Breast epithelium (tissue), 4 donors: ENCODE measurements at places on chromosomes 7 and 10. TPM values are rescaled to one million over a fixed set of nuclear protein-coding genes. Genes with fewer than 3 reads are reported as not detected.

The NPFFR1 gene
- not detected for total RNA-seq

- no peak overlapping the region for H3K4me3 ChIP-seq
- no peaks in the 10 kb centered on the region for H3K4me1 ChIP-seq
- H3K27me3 ChIP-seq: no peaks in the 10 kb centered on the region
- no peaks in the 10 kb centered on the region for H3K36me3 ChIP-seq
Measured at GRCh38 chr7:106792233-106792926, 72.7 kb upstream of the PIK3CG start.

The ASAH2 gene
- 0.32 TPM for total RNA-seq

DNA sequence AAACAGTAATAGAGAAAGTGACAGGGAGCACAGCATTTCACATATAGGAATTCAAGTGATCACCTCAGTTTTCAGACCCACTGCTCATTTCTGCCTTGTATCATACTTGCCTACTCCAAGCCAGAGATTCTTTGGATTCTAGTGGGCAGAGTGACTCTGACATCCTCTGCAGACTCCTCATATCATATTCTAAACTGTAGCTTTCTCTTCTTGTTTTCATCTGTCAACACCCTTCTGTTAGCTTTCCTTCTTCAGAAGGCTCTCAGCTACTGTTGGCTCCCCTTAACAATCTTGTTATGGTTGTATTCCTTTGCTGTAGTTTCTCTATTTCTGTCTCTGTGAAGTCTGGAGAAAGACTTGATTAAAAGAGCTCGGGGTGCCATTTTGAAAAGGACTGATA, 120.5 kb downstream of the CTNNA3 start:
- DNase-seq: no peak
- no peaks in the 10 kb centered on the region for H3K4me1 ChIP-seq
- no peaks in the 10 kb centered on the region for H3K36me3 ChIP-seq
- no peak overlapping the region for H3K27ac ChIP-seq
- H3K4me3 ChIP-seq: no peak overlapping the region

DNA sequence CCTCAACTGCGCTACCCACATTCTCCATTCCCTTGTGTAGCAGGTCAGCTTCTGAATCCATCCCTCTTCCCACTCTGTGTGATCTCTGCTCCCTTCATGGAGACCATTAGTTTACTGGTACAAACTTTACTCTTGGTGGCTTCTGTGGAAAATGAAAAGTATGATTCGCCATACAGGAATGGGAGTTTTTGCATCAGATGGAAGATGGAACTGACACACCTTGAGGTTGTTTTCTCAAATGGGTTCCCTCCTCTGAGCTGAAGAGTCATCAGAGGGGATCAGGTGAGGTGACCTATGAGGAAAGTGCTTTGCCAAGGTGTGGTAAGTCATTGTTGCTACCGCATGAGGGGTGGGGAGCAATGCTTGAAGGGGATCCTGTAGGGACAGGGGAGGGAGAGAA, 266.8 kb downstream of the INHBA start:
- no peak overlapping the region for H3K4me3 ChIP-seq
- no peak for DNase-seq
- H3K27me3 ChIP-seq: no peaks in the 10 kb centered on the region

- peak overlapping the region; percentile 57 for H3K27ac ChIP-seq
- no peaks in the 10 kb centered on the region for H3K27me3 ChIP-seq
Measured at GRCh38 chr7:25665374-25665773, 437.1 kb upstream of the NPVF start.

GRCh38 chr7:112288301-112288700, 81.8 kb downstream of the ZNF277 start:
- H3K36me3 ChIP-seq: no peaks in the 10 kb centered on the region
- H3K27me3 ChIP-seq: no peaks in the 10 kb centered on the region
- H3K27ac ChIP-seq: no peak overlapping the region
- DNase-seq: no peak
- H3K4me1 ChIP-seq: no peaks in the 10 kb centered on the region
- H3K4me3 ChIP-seq: no peak overlapping the region

The GALNT17 gene
- total RNA-seq: 3.3 TPM

The CRHR2 gene
- total RNA-seq: 0.16 TPM

- H3K27me3 ChIP-seq: no peaks in the 10 kb centered on the region
- DNase-seq: no peak
- H3K4me1 ChIP-seq: no peaks in the 10 kb centered on the region
- peak overlapping the region; percentile 70 for H3K27ac ChIP-seq
Measured at GRCh38 chr10:95295031-95295755, 4.4 kb upstream of the PDLIM1 start.

DNA sequence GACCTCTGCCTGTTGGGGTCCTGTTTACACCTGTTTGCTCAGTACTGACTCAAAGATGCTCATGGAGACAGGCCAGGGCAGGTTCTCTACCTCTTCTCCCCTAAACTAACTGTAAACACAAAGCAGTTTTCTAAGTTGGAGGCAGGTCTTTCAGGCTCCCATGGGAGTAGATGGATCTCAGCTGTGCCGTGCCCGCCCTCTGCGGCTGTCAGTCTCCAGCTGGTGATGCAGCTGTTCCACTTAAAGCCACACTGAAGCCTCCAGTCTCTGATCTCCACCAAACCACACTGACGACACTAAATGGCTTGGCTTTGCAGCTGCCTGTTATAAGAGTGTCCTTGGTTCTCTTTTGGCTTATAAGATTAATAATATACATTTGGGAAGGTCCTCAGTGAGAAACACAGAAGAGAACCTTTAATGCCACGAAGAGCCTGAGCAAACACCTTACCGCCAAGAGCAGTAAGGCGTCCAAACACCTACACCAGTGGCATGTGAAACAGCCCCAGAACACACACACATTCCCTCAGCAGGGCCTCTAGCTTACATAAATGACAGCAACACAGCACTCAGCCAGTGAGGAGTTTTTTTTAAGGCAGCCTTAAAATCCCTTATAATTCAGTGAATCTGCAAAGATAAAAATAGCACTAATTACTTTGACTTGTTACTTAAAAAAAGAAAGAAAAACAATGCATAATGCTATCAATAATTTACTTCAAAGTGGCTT, 60.4 kb upstream of the KCNIP2 start:
- no peaks in the 10 kb centered on the region for H3K27me3 ChIP-seq
- no peak overlapping the region for H3K4me3 ChIP-seq
- DNase-seq: no peak

- H3K4me3 ChIP-seq: no peak overlapping the region
- H3K36me3 ChIP-seq: no peaks in the 10 kb centered on the region
- no peak overlapping the region for H3K27ac ChIP-seq
- no peaks in the 10 kb centered on the region for H3K4me1 ChIP-seq
Measured at GRCh38 chr10:75379212-75379724, 22.3 kb downstream of the ZNF503 start.

DNA sequence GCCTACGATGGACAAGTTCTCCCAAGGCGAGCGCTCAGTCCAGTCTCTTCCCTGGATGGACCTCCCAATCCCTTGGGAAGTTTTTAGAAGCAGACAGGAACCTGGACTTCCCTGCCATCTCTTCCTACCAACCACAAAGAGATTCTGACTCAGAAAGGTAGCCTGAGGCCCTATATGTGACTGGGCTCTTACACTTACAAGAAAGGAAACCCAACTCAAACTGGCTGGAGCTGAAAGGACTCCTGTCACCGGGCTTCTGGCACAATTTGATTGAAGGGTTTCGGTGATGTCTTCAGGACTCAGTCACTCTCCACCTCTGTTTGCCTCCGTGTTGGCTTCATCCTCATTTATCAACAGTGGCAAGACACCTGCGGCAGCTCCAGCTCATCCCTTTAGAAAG, 3.7 kb upstream of the COL13A1 start:
- no peak for DNase-seq
- H3K4me1 ChIP-seq: peaks cover 11% of the 10 kb centered on the region
- H3K27ac ChIP-seq: no peak overlapping the region
- H3K27me3 ChIP-seq: peaks cover 4% of the 10 kb centered on the region

The ZNF862 gene
- 27.2 TPM for total RNA-seq

The CASTOR2 gene
- 8.8 TPM for total RNA-seq

- H3K36me3 ChIP-seq: no peaks in the 10 kb centered on the region
- no peak overlapping the region for H3K4me3 ChIP-seq
- no peaks in the 10 kb centered on the region for H3K27me3 ChIP-seq
- no peak overlapping the region for H3K27ac ChIP-seq
- no peak for DNase-seq
Measured at GRCh38 chr10:70576803-70577517, 25.6 kb downstream of the PRF1 start.

DNA sequence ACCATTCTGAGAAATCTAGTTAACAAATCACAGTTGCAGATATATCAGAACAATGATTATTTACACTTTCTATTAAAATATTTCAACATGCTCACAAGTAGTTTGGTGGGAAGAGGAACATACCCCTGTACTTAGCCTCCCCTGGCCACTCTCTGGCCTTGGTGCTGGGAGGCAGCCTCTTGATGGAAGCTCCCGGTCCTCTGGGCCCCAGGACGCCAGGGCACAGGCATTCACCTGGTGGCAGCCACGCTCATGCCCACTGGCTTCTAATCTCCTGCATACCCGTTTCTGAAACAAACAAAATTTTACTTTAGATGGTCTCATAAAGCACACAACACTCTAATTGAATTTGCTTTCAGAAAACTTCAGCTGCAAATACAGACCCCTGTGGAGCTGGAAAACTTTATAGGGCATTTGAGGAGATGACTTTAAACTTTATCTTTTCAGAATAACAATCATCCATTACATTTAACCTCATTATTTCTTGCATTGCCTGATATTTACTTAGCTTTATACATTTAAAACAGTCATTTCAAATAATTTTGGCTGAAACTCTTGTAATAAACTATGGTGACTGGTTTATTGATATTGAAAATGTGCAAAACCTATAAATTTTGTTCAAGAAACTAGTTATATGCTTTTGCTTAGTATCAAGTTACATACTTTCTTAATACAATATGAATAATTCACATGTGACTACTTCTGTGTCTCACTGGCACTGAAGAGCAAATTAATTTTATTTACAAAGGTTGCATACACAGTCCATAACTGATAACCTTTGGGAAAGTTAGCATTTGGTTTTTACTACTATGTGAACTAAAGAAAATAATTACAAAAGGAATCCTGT, 30.8 kb downstream of the C10orf143 start:
- H3K36me3 ChIP-seq: no peaks in the 10 kb centered on the region
- no peak for DNase-seq
- H3K4me1 ChIP-seq: no peaks in the 10 kb centered on the region
- no peaks in the 10 kb centered on the region for H3K27me3 ChIP-seq

DNA sequence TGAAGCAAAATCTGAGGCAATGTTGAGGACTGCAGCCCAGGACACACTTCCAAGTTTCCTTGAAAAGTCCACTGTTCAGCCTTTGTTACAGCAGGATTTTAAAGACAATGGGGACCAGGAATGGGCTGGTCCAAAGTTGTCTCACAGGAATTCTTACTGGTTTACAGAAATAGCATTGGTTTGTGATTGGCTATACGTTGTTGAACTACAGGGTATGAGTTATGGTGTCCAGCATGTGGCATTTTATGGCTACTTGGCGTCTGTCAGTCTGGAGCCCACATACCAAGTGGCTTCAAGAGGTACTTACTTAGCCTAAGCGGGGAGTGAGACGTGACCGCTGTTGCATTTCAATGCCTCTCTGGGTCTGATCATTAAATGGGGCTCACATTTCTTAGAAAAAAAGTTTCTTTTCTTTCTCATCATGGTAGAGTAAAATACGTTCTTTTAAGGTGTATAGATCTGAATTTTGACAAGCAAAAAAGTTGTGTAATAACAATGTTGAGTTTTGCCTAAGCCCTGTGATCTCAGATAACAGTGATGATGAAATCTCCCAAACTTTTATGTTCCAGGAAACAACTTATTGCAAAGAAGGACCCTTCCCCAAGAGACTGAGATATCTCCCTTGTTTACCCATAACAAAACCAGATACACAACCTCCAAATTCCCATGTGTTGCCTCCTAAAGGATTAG, 100.0 kb upstream of the TRIM24 start:
- H3K4me1 ChIP-seq: no peaks in the 10 kb centered on the region
- H3K4me3 ChIP-seq: no peak overlapping the region
- H3K36me3 ChIP-seq: no peaks in the 10 kb centered on the region

DNA sequence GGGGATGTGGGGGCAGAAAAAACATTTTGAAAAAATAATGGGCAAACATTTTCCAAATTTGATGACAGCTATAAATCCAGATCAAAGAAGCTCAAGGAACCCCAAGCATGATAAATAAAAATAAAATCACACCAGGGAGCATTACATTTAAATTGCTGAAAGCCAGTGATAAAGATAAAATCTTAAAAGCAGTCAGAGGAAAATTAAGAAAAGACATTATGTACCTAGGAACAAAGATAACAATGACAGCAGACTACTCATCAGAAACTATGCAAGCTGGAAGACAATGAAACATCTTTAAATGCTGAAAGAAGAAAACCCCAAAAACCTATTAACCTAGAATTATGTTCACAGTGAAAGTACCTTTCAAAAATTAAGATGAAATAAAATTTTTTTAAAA, 23.3 kb downstream of the NEUROG3 start:
- DNase-seq: no peak
- H3K36me3 ChIP-seq: no peaks in the 10 kb centered on the region
- H3K27ac ChIP-seq: no peak overlapping the region

- DNase-seq: no peak
- no peaks in the 10 kb centered on the region for H3K27me3 ChIP-seq
- no peaks in the 10 kb centered on the region for H3K4me1 ChIP-seq
- no peak overlapping the region for H3K4me3 ChIP-seq
- H3K36me3 ChIP-seq: no peaks in the 10 kb centered on the region
- no peak overlapping the region for H3K27ac ChIP-seq
Measured at GRCh38 chr10:80253266-80253962, 36.0 kb downstream of the MAT1A start.

GRCh38 chr10:133128126-133129070, 31.6 kb upstream of the KNDC1 start:
- no peaks in the 10 kb centered on the region for H3K4me1 ChIP-seq
- H3K4me3 ChIP-seq: no peak overlapping the region
- DNase-seq: peak; percentile 48
- no peaks in the 10 kb centered on the region for H3K27me3 ChIP-seq
- H3K36me3 ChIP-seq: no peaks in the 10 kb centered on the region

DNA sequence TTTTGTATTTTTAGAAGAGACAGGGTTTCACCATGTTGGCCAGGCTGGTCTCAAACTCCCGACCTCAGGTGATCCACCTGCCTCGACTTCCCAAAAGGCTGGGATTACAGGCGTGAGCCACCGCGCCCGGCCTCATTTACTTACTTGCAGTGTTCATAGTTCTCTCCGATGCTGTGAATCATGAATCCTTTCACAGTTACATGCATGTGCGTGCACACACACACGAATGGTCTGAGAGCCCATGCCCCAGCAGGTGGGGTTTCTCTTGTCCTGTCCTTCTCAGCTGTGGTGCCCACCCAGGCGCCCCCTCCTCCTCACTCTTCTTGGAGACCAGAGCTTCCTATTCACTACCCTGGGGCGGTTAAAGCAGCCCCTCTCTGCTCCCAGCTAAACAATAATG, 50.6 kb downstream of the RBM17 start:
- H3K36me3 ChIP-seq: no peaks in the 10 kb centered on the region
- H3K4me3 ChIP-seq: no peak overlapping the region
- no peak overlapping the region for H3K27ac ChIP-seq
- no peaks in the 10 kb centered on the region for H3K27me3 ChIP-seq
